Cerebellar nuclear complex (tissue), 1 donor: ENCODE measurements at places on chromosomes 12 and 14.

- no peak for DNase-seq
Observed at GRCh38 chr12:15546102-15546701, 223.9 kb downstream of the PTPRO start.

- DNase-seq, result no peak
Observed at GRCh38 chr14:84671776-84672175, 858.2 kb upstream of the FLRT2 start.

GRCh38 chr14:101364503-101365328 is 196.6 kb upstream of the DIO3 start:
- DNase-seq, result no peak

- DNase-seq, result no peak
Observed at GRCh38 chr12:62516927-62517326, 50.3 kb downstream of the MON2 start.
